ENCODE measurements at places on chromosomes 4 and X.

DNA sequence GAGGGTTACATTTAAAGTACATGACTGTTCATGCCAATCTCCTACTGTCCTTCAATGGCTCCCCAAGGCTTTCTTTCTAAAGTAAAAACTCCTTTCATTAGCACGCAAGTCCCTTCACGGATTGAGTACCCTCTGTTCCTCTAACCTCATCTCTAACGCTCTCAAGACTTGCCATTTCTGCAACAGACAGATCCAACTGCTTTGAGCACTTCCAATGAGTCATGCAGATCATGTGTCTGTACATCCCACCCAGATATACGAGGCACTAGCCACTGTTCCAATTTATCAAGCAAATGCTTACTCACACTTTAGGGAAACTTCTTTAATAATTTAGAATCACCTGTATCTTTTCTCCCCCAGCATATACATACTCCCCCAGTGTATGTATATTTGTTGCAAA is 332.5 kb upstream of the ZFP42 start:
- no peak for DNase-seq

- DNase-seq, result no peak
These were observed 15.3 kb downstream of the TENM3 start for GRCh38 chr4:182258441-182259000.

DNA sequence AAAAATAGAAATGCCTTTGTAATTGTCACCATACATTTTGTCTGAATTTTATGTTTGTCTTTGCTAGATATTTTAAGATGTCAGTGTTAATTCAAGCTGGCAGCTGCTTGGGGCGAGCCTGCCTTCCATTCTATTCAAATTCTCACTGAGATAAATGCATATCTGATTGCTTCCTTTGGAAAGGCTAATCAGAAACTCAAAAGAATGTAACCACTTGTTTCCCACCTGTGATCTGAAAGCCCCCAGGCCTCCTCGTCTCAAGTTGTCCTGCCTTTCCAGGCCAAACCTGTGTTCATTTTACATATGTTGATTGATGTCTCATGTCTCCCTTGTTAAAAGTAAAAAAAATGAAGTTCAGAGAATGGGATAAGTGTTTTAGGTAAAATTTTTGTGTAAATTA is 318.7 kb upstream of the TECRL start:
- DNase-seq, result no peak

DNA sequence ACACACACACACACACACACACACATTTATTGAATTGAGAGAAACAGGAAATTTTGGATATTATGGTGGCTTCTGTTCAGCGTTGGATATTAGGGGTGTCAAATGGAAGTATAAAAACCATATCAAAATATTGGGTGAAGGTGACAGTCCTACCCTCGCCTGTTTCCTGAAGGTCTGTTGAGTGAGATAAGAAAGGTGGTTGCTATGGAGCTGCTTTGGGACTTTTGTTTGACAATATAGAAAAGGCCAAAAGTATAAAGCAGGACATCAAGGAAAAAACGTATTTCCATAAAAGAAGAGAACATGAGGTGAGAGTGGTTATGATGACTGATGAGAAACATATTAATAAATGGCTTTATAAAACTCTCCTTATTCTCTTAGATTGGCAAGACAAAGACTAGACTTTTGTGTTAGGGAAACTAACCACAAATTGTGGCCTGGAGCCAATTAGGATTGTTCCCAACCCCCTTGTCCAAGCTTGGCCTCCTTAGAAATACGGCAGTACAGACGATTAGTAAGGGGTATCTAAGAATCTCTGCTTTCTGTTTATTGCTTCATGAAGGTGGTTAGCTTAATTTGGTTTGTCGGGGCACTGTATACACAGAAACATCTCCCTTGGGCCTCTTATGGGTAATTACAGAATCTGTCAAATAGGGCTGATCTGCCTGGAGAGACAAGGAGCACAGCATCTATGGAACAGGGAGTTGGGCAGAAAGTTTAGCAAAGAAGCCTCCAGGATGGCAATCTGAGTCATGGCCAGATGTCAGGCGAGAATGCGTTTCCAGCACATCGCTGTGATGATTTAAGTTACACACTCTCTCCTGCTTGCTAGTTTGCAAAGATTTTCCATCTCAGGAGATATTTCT is 198.0 kb downstream of the CBR4 start:
- no peak for DNase-seq

DNA sequence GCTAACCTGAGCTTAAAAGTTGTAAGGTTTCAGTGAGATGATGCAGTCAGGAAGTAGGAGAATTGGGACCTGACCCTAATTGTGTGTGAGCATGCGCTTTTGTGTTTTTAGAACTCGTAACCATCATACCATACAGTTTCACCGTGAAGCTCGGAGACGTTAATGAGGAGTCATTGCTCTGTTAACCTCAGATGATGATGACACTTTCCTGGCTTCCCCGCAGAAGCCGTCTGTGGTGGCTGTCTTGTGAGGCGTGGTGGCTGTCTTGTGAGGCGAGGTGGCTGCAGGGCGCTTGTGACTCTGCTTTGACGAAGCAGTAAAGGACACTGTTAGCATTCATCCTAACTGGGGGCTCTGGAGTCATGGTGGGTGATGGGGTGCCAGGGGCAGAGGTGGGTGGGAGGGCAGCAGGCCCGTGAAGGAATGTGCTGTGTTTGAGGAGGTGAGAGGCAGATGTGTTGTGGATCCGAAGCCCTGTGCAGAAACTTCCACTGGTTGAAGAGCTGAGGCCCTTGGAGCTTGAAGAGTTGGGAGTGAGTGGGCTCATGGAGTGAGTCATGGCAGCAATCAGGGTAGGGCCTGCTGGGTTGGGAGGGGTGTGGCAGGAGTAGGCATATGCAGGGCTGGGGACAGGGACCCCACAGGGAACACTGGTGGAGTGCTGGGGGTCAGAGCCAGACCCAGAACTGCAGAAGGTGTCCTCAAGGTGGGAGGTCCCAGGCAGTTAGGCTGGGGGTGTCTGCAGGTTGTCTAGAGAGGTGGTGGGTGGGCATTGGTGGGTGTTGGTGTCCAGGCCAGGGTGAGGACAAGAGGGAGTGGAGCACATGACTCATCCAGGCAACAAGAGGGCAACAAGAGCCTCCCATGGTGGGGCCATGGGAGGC is 57.4 kb downstream of the NSD2 start:
- DNase-seq, result no peak

- DNase-seq, result no peak
These were observed 337.6 kb downstream of the PCDH18 start for GRCh38 chr4:137194670-137195069.
